Cerebellar nuclear complex (tissue), 1 donor: ENCODE measurements at places on chromosomes 11 and 22.

- no peak for DNase-seq
Measured at GRCh38 chr11:128563942-128564641, 23.3 kb downstream of the ETS1 start.

DNA sequence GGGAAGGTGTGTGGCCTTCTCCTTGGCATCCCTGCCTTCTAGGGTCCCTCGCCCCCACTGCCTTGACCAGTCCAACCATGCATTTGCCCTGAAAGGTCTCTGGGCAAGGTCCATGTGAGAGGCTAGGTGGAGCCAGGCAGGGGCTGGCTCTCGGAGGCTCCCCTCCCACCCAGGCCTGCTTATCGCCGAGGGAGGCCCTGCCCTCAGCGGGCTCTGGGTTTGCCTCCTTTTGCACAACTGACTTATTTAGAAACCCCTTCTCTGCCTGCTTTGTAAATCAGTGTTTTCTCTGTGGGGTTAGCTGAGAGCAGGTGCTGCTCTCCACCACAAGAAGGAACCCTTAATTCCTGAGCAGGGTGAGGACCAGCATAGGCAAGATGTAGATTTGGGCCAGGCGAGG is 47.7 kb downstream of the CD82 start:
- no peak for DNase-seq

GRCh38 chr11:134282121-134283045 is 6.2 kb downstream of the GLB1L3 start:
- no peak for DNase-seq

GRCh38 chr11:17406082-17406817 is 17.8 kb upstream of the KCNJ11 start:
- DNase-seq = no peak

- no peak for DNase-seq
Measured at GRCh38 chr22:22386602-22387385, 121.7 kb downstream of the ZNF280B start.

GRCh38 chr22:22974795-22975580 is 87.4 kb downstream of the IGLL5 start:
- DNase-seq = no peak

GRCh38 chr11:78256962-78257361 is 68.2 kb downstream of the USP35 start:
- DNase-seq = no peak

DNA sequence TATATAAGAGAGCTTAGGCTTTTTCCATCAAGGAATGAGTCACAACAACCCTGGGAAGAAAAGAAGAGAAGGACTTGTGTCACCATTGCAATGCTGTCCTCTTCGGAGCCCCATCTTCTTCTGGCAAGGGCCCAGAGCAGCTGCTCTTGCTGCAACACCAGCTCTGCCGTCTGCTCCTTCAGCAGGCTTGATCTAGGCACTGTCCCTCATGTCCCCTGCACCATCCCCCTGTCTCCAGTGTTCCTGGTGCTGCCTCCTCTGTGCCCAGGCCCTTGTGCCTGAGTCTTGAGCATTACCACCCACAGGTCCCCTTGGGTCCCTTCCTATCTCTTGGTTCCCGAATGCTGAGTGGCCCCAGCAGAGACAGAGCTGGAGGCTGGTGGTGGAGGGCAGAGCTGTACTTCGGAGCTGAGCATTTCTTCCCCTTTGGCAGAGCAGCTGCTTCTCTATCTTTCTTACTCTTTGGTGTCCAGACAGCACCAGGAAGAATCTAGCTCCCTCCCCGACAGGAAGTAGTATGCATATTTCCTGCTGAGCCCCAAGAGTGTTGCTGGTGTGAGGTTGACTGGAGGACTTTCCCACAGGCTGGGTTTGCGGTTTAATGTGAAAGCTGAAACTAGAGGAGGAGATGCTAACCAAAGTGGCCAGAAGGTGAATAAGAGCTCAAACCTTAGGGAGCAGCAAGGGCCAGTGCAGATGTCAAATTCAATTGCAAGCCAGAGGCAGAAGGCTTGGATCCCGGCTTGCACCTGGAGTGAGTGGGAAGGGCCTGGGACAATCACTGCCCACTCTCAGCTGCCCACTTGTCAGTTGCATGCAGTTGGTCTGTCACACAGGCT is 27.8 kb downstream of the WEE1 start:
- DNase-seq = no peak

GRCh38 chr11:58318532-58318931 is 40.3 kb downstream of the OR5B17 start:
- DNase-seq = no peak

- no peak for DNase-seq
Measured at GRCh38 chr22:32817137-32817730, 15.7 kb downstream of the TIMP3 start.

- DNase-seq = no peak
Measured at GRCh38 chr11:35549787-35550186, 24.4 kb upstream of the PAMR1 start.

DNA sequence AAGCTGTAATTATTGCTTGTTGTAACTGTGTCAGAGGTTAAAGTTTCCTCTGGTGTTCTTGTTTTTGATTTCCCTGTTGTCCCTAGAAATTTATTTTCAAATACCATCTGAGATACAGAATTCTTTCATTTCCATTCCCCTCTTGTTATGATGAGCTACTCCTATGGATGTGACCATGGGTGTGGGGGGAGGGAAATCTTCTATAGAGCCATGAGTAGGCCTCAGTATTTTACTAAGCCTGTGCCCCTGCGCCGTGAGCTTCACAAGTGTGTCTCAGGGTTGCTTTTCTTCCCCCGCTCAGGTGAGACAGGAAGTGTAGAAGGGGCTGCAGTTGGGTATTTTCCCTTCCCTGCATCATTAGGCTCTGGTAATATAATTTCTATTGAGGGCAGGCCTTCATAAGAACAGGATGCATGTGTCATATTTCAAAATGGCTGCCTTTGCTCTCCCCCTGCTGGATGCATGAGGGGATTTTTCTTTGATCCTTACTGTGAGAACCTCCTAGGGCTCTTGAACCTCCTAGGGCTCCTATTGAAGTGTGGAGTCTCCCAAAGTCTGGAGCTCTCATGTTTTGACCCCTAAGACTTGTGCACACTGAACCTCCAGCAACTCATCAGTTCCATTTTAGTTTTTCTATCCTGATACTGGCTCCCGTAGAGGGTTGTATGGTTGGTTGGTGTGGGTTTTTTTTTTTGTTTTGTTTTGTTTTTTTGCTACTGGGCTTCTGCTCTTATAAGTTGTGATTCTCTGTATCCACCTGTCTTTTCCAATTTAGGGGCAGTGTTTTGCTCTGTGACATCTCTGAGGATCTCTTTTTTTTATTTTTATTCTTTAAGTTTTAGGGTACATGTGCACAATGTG is 658.2 kb downstream of the NTM start:
- DNase-seq = no peak

GRCh38 chr11:67060111-67060522 is 3.5 kb downstream of the RHOD start:
- no peak for DNase-seq

DNA sequence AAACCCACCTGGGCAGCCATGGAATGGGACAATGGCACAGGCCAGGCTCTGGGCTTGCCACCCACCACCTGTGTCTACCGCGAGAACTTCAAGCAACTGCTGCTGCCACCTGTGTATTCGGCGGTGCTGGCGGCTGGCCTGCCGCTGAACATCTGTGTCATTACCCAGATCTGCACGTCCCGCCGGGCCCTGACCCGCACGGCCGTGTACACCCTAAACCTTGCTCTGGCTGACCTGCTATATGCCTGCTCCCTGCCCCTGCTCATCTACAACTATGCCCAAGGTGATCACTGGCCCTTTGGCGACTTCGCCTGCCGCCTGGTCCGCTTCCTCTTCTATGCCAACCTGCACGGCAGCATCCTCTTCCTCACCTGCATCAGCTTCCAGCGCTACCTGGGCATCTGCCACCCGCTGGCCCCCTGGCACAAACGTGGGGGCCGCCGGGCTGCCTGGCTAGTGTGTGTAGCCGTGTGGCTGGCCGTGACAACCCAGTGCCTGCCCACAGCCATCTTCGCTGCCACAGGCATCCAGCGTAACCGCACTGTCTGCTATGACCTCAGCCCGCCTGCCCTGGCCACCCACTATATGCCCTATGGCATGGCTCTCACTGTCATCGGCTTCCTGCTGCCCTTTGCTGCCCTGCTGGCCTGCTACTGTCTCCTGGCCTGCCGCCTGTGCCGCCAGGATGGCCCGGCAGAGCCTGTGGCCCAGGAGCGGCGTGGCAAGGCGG is 11.4 kb upstream of the ARHGEF17 start:
- DNase-seq = no peak

DNA sequence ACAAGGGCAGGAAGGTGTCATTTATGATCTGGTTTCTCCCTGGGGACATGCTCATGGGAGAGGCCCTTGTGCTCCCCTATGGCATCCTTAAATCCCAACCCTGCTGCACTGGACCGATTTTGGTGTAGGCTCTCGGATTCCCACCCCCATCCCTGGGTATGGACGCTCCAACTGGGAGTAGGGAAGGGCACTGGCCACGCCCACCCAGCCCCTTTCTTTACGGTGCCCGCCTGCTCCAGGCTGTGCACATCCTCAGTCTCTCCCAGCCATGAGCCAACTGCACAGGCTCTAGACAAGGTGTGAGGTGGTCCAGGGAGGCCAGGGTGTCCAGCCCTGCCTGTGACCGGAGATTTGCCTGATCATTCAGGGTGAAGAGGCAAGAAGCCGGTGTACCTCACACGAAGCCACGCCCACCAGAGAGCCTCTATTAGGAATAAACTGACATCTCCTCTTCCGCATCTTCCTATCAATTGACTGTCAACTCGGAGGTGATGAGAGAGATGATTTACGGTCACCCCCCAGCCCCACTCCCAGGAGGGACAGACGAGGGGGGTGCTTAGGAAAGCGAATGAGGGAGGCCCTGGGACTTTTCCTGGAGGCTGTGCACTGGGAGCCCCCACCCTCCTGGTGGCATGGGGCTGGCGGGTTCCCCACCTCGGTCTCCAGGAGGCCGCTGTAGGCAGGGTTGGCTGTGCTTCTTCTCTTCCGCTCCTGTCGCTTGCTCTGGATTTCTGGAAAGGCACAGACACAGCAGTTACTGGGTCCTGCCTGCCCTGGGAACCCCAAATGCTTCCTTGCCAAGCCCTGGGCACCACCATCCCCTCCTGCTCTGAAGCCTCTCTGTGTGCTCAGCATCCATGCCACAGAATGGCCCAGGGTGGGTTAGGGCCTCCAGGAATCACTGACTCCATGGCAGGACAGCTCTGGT is 116.7 kb downstream of the PHF21B start:
- no peak for DNase-seq

GRCh38 chr22:42745118-42745517 is 24.4 kb upstream of the A4GALT start:
- DNase-seq = no peak

- no peak for DNase-seq
Measured at GRCh38 chr11:117273550-117274289, 17.4 kb upstream of the BACE1-AS start.

GRCh38 chr11:16881074-16881709 is 133.0 kb downstream of the PLEKHA7 start:
- DNase-seq = no peak

- peak; percentile 72 for DNase-seq
Measured at GRCh38 chr11:116502641-116503061, 270.1 kb downstream of the BUD13 start.

DNA sequence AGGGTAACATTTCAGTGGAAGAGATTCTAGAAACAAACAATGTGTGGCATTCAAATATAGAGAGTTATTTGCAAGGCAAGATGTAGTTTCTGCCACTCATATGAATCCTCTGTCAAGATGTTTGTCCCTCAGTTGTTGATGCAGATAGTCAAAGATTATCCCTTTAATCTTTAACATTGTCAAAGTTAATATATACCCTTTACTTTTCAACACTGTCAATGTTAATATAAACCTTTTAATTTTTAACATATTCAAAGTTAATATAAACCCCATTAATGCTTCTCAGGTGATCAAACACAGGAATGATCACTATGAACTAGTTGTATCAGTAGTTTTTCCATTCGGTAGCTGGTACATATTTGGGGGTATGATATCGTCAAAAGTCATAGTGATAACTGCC is 51.9 kb upstream of the PICALM start:
- DNase-seq = no peak

GRCh38 chr11:93738647-93739081 is 2.6 kb downstream of the TAF1D start:
- DNase-seq = no peak

DNA sequence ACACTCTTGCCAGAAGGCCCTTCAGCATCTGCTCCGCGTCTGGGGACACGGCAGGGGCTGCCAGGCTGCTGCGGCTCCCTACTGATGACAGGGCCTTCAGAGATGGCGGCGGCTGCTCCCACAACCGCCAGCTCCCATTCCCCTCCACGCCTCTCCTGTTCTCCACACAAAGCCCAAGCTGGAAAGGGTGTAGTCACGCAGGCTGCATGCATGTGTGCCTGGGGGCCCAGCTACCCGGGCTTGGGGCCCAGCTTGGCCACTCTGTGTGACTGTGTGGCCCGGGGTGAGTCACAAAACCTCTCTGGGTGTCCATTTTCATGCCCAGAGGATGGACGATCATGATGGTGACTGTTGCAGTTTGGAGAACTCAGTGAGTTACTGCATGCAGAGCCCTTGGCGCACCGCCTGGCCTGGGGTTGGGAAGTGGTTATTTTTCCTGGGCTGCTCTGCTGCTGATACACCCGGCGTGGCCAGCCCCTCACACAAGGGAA is 31.7 kb upstream of the PARVB start:
- DNase-seq = no peak

DNA sequence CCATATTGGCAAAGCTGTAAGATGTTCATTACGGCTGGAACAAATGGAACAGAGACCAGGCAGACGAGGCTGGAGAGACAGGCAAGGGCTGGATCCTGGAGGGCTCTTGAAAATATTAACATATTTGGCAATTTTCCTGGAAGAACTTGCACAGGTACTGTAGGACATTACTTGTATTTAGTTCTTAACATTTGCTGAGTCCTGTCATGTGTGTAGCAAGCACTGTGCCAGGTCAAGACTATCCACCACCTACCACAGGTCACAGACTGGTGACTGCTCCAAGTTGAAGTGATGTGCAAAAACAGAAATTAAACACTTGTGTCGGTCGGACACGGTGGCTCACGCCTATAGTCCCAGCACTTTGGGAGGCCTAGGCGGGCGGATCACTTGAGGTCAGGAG is 58.7 kb upstream of the TNRC6B start:
- no peak for DNase-seq

DNA sequence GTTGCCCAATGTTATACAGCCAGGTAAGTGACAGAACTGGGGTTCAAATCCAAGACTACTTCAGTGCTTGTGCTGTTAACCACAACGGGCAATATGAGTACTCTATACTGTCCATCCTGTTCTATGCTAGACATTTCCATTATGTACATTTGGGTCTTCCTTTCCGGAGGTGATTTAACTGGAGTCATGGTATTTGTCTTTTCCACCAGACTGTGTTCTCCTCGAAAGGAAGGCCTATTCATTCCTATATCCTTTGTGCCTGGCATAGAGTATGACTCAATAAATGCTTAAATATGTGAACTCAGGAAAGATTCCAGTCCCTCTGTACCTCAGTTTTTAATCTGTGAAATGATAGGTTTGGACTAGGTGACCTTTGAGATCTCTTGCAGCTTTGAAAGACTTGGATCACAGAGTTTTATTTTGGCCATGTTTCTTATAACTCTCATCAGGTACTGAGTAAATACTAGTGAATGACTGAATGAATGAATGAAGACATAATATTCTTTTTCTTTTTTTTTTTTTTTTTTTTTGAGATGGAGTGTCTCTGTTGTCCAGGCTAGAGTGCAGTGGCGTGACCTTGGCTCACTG is 6.6 kb downstream of the RNF121 start:
- DNase-seq = no peak
